ENCODE measurements at places on chromosomes 16 and 17.
A peak's percentile ranks its signal among the peaks of the same experiment; 100 is the strongest.

DNA sequence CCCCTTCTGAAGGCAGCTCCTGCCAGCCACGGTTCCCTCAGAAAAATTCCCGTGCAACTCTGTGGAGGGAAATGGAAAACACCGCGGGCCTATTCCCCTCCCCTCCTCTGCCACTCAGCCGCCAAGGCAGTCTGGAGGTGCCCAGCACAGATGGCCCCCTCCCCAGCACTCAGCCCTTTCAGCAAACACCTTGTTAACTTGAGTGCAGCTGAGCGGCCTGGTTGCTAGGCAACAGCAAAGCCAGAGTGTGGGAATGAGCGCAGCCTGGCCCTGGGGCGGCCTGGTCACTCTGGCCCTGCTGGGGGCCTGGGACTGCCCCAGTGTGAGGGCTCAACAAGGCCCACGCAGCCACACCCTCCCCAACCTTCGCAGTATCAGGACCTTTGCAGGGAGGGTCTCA lies 32.8 kb downstream of the CACNA1G start:
- DNase-seq, result no peak

GRCh38 chr16:17408296-17408695 lies 62.5 kb downstream of the XYLT1 start:
- DNase-seq, result no peak

GRCh38 chr17:57988301-57989250 lies 522 bp upstream of the VEZF1 start:
- no peak for DNase-seq

DNA sequence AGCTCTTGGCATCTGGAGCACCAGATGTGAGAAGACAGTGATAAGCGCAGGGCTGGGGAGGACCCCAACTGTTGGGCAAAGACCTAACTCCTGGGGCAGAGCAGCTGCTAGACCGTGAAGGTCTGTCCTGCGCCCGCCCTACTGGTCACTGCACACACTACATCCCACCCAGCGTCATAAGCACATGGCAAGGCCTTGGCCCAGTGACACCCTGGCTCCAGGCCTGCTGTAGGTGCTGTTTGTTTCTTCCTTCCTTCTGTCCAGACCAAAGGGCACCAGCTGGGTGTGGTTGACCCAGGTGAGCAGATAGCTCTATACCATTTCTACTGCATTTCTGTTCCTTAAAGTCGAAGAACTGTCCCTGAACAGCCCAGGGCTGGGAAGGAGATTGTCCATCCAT lies 6.4 kb downstream of the TRPV3 start:
- no peak for DNase-seq

DNA sequence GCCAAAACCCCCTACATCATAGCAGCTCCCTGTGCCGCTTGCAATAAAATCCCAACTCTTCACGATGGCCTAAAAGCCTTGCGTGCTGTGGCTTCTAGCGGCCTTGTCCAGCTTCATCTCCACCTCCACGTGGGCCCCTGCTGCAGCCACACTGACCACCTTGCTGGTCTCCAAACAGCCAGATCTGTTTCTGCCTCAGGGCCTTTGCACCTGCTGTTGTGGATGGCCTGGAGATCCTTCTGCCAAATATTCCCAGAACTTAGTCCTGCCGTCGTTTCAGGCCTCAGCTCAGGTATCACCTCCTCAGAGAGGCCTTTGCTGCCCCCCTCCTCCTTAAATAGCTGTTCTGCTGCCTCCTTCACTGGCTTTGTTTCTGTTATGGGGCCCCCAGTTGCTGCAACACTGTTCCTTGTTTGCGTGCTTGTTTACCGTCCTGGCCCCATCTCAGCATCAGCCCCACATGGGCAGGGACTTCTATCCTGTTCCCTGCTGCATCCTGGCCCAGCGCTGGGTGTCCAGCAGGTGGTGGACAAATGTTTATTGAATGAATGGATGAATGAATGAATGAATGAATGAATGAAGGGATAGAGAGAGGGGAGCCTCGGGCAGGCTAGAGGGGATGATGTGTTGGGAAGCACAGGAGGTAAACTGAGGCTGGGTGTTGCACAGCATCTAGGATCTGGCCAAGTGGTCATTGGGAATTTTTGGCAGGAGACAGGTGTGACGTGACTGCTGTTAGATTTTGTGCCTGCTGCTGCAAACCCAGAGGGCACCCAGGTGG lies 171.0 kb upstream of the GSE1 start:
- DNase-seq, result no peak

GRCh38 chr17:41421116-41421515 lies 3.3 kb downstream of the KRT37 start:
- DNase-seq, result no peak

GRCh38 chr17:8991514-8992285 lies 26.2 kb upstream of the PIK3R5 start:
- peak; percentile 81 for DNase-seq

DNA sequence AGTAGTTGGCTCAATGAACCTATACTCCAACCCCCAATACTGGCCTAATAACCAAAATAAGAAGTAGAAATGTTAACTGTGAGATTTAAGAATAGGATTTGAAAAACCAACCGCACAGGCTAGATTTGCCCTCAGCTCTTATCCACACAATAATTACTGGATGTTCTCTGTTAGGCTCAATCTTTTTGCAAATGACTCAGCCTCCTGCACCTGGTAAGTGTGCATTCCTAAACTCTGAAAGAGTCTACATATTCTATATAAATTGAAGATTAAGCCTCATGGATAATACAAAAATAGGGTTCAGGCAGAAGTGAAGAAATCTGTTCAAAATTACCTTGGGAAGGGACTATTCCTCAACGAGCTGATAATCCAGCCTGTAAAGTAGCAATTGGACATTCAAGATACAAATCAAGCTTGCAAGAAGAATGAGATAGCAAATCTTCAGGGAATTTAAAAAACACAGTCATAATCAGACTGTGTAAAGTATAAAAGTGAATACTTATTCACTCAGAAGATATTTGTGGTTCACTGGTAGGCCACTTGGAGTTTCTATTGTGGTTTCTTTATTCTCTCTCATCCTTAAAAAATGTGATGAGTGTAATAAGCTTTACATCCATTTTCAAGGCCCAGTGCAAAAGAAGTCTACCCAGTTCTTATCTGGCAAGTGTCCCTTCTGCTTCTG lies 931.9 kb upstream of the SOX9 start:
- DNase-seq, result no peak

GRCh38 chr17:30443721-30444120 lies 33.5 kb upstream of the GOSR1 start:
- no peak for DNase-seq

DNA sequence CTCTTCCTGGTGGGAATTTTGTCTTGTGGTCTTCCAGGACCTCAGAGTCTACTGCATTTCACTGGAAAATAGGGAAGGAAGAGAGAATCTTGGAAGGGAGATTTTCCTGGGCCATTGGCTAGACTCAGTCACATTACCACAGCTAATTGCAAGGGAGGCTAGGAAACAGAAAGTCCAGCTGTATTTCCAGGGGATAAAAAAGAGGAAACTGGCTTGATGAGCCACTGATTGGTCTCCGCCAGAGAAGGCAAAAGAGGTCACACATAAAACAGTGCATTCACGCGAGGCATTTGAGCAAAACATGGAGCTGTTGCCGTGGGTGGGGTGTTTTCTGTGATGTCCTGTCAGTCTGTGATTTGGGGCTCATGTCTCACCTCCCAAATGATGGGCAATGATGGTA lies 345.3 kb downstream of the FOXL1 start:
- no peak for DNase-seq

- no peak for DNase-seq
Observed at GRCh38 chr16:65621640-65622039, 499.8 kb upstream of the CDH11 start.

DNA sequence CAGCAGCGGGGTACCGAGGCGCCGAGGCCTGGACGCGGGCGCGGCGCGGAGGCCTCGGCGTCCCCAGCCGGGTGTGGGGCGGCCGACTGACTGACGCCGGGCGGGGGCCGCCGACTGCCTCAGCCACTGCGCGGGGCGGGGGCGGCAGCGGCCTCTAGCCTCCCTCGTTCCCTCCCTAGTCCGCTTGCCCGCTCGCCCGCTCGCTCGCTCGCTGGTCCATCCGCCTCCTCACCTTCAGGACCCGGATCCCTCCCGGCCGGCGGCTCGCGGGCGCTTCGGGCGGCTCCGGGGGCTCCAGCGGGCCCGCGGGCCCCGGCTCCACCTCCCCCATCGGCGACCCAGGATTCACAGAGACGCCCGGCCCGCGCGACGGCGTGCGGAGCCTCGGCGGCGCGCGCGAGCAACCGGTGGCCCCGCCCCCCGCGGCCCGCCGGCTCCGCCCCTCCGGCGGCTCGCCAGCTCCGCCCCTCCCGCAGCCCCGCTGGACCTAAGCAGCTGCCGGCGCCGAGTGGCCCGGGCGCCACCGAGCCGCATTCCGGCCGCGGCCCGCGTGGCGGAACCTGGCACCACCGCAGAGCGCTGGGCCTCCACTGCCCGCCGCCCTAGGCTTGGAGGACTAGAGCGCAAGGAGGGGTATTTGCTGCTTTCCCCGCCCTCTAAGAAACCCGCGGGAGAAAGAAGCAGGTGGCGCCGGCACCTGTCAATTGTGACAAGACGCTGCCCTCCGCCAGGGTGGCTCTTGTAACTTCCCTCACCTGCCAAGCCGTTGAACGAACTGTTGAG lies 773 bp downstream of the PHLPP2 start:
- DNase-seq, result peak; percentile 93

- DNase-seq, result no peak
Observed at GRCh38 chr17:4800462-4801196, 1.5 kb downstream of the C17orf114 start.

DNA sequence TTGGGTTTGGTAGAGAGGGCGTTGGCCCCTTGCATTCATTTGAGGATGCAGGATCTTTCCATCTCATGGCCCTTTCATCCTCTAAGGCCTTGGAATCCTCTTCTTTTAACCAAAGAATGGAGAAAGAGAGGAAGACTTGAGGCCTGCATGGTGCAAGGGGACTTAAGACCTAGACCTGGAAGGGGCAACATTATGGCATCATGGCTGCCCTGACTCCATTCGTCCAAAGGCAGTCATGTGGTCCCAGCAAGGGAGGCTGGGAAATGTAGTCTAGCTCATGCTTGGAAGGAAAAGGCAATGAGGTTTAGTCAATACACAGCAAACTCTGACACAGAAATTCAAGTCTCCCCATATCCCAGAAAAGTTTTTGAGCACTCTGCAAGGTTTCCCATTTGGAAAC lies 30.7 kb upstream of the CDRT4 start:
- DNase-seq, result no peak

GRCh38 chr16:46907061-46907774 lies 23.1 kb downstream of the GPT2 start:
- no peak for DNase-seq

DNA sequence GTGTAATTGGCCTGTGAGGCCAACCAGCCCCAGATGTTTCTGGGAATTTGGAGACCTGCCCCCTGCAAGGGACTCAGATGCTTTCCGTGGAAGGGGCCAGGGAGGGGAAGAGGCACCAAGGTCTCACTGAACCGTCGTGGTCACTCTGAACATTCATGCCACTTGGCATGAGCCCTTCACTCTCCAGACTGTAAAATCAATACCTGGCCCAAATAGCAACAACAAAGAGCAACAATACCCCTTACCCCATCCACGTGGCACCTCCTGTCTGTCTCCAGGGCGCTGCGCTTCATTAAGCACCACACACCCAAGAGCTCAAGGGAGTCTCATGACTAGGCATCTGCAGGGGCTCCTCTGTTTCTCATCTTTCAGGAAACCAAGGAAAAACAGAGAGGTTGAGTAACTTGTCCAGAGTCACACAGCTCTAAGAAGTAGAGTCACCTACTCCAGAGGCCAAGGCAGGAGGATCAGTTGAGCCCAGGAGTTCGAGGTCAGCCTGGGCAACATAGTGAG lies 52.8 kb downstream of the SOCS1 start:
- no peak for DNase-seq

GRCh38 chr17:27997044-27997401 lies 45.5 kb upstream of the NLK start:
- no peak for DNase-seq

- DNase-seq, result no peak
Observed at GRCh38 chr17:57595426-57595825, 149.7 kb downstream of the CCDC182 start.

DNA sequence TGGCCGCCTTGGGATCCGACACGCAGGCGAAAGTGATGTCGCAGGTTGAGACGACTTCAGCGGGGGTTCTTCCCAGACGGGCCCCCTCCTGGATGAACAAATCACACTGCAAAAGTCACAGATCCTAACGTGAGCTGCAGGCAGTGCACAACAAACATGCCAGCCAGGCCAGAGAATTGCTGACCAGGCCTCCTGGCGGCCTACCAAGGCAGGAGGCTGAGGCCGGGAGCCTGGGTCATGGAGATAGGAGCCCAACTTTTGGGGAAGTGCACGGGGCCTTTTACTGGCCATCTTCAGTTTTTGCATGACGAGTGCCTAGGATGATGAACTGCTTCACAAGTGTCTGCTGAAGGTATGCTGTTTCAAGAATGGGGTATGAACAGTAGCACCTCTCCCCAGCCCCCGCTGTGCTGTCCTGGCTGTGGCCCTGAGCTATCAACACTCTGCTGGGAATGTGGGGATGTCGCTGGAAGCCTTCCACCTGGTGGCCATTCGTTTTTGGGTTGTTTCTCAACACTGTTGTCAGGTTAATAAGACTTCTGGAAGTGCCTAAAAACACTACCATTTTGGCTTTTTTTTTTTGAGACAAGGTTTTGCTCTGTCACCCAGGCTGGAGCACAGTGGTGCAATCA lies 12.2 kb upstream of the ROGDI start:
- no peak for DNase-seq

DNA sequence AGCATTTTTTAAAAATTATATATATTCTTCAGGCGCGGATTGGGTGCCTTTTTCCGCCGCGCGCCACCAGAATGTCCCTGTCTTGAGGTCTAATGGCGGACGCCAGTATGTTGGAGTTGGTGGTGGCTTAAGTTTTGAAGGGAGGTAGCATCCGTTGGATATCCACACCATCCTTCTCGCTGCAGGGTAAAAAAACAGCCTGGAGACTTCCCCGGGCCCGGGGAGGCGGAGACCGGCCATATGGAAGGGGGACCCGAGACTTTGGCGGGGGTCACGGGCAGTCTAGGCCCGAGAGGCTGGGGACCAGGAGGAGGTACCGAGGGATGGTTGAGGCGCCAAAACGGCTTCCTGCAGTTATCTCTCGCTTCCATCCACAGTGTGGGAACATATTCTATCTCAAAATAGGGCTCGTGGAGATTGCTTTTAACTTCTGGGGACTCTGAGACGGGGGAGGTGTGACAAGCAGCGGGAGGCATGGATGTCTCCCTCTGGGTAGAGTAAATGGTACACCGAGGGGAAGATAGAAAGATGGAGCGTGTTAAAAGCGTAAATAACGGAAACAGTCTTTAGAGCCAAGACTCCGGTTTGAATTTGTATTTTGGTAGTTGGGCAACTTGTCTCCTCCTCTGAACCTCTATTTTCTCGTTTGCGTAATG lies at the start of gene SF3B3:
SF3B3 (plus strand) TSS at position 74 of the 656 bp plus-strand sequence. CDS start 2,841 bp downstream, outside the sequence.
- peak; percentile 93 for DNase-seq

GRCh38 chr16:9054460-9054859 lies 37.0 kb upstream of the HAPSTR1 start:
- no peak for DNase-seq

- DNase-seq, result no peak
Observed at GRCh38 chr17:27945953-27946352, 52.8 kb upstream of the LYRM9 start.

All from activated CD8-positive, alpha-beta memory T cell treated with anti-CD3 and anti-CD28 coated beads for 24 hours (primary cell).